ENCODE measurements at places on chromosomes 5 and 9.
A peak's percentile ranks its signal among the peaks of the same experiment; 100 is the strongest.

DNA sequence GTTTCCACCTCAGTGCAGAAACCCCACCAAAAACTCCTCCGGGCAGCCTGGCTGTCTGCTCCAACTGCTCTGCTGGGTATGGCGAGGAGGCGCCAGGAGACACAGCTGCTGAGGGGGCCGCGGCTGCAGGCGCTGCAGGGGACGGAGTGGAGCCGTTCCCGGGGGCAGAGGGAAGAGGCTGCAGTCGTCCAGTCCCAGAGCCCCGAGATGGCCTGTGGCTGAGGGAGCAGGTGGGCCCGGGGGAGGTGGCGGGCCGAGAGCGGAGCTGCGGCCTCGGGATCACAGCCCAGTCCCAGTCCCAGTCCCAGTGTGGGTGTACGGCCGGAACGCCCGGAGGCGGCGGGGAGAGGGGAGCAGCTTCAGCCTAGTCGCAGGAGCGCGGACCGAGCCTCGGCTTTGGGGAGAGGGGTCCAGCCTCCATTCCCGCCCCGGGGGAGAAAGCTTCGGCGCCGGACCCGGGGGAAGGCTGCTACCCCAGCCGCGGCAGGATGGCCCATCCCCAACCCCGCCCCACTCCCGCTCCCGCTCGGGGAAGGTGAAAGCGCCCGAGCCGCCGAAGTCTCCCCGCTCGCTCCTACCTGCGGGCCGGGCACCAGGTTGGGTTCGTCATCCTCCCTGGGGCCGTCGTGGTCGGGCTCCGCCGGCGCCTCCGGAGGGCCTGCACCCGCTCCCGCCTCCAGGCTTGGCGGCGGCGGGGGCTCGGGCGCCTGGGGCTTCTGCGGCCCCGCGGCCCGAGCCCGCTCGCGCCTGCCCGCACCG, 513 bp downstream of the FAM193B start:
- DNase-seq = no peak

GRCh38 chr9:116883676-116884075, 196.6 kb downstream of the TRIM32 start:
- no peak for DNase-seq

DNA sequence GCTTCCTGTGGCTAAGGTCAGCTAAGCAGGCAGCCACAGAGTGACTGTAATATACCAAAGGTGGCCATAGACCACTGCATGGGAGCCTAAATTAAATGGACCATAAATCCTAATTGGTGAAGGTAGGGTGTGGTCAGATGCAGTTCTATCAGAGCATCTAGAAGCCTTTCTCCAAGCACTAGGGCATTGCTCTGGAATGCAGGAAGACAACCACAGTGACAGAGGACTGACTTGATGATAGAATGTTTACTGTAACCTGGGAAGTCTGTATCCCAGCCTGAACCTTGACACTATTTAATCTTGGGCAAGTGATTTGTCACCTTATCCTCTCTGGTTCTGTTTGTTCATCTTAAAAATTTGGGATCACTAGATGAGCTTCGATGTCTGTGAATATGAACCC, 2.3 kb downstream of the FBXO38 start:
- DNase-seq = no peak

DNA sequence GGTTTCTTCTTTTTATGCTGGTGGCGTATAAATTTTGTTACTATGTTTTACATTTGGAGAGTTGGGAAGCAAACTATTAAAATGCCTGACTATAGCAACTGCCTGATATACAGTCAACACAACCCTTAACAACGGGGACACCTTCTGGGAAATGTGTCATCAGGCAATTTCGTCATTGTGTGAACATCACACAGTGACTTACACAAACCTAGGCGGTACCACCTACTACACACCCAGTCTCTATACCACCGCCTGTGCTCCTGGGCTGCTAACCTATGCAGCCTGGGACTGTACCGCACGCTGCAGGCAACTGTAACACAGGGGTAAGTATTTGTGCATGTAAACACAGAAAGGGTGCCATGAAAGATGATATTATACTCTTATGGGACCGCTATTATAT, 1.3 kb upstream of the CDHR2 start:
- DNase-seq = peak; percentile 32

DNA sequence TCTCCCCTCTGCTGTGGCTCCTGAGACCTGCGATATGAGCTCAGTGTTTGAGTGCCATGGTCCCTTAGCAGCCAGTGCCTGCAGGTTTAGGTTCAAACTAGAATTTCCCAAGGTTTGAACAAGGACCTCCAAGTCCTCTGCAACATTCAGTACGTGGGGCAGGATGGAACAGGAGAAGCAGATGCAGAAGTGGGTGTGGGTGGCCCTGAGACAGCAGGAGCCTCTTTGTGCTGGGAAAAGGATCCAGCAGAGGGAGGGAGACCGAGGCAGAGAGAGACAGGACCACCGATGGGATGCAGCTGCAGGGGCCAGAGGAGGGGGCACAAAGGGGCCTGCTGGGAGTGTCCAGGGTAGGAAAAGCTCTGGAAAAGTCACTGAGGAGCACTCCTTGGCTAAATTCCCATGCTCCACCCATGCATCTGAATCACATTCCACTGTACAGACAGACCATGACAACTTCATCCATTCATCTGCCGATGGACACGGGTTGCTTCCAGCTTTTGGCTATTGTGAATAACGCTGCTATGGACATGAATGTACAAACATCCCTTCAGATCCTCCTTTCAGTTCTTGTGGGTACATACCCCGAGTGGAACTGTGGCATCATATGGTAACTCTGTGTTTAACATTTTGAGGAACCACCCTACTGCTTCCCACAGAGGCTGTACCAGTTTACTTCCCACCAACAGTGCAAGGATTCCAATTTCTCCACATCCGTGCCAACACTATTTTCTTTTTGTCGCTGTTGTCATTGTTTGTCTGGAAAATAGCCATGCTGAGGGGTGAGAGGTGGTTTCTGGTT, 26.7 kb upstream of the SUSD3 start:
- DNase-seq = no peak

DNA sequence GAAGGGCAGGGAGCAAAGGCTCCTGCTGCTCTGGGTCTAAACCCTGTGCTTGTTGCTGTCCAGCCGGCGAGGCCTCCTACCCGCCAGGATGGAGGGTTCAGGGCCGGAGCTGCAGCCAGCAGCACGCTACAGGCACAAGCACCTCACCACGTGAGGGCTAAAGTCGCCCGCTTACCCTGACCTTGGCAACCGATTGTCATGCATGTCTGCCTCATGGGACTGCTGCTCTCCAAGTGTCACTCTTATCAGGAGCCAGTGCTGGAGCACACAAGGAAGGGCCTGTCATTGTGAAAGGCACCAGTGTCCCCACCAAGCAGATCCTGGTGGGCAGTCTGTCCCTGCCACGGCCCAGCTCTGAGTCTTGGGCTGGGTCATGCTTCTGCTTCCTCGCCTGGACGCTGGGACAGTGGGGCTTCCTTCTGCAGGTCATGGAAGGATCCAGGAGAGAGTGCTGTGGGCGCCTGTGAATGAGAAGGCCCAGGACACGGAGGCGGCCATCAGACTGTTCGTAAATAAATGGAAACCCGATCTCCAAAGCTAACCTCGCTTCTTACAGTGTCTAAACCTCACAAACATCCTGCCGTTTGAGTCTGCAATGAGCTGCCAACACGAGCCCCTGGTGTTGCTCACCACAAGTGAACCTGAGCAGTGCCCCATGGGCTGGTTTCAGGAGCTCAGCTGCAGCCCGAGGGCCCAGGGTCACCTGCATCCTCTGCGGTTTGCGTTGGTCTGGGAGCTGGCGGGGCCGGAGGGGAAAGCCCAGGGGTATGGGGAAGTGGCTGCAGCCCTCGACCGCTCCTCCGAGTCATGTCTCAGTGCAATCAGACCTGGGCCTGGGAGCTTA, 58.2 kb upstream of the RXRA start:
- DNase-seq = no peak

- DNase-seq = no peak
Measured at GRCh38 chr9:105483618-105484017, 35.8 kb downstream of the FSD1L start.

DNA sequence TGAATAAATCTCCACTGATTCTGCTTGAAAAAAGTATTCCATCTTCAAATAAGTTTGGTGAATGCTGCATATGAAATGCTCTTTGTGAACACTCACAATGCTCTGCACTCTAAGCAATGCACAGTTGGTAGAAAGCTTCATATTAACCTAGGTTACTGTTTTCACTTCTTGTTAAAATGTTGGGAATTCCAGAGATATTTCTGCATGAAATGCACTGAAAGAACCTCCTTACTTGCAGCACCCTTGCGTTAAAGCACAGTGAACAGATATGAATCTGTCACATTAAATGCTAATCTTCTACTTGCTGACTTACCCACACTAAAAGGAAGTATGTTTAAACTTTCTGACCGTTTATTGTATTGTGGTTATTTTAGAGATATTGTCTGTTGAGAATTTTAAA, 584.1 kb upstream of the NUDT12 start:
- no peak for DNase-seq

GRCh38 chr5:173812811-173813550, 75.2 kb upstream of the CPEB4 start:
- DNase-seq = no peak

GRCh38 chr9:37917313-37917731, 13.4 kb upstream of the SLC25A51 start:
- no peak for DNase-seq

GRCh38 chr9:126614088-126614454, 343 bp downstream of the LMX1B start:
- DNase-seq = no peak

GRCh38 chr9:16258708-16259107, 611.8 kb downstream of the BNC2 start:
- DNase-seq = no peak

DNA sequence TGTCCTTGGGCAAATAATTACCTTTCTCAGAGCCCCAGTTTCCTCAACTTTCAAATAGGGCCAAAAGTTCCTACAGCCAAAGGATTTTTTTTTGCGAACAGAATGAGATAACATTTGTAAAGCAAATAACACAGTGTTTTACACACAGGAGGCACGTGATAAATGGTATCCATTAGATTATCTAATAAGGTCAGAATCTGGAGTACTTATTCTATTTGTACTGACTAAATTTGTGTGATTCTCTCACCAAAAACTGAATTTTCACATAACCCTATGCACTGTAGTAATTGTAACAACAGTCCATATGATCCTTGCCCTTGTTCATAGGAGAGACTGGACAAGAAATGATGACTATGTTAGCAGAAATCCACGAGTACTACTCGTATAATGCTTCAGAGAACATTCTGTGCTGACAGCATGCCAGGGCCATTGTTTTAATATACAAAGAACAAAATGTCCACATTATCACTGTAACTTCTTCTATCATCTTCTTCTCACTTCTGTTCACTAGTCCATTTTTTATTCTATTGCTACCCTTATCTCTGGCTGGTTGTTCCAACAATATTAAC, 13.9 kb upstream of the FEM1C start:
- no peak for DNase-seq

DNA sequence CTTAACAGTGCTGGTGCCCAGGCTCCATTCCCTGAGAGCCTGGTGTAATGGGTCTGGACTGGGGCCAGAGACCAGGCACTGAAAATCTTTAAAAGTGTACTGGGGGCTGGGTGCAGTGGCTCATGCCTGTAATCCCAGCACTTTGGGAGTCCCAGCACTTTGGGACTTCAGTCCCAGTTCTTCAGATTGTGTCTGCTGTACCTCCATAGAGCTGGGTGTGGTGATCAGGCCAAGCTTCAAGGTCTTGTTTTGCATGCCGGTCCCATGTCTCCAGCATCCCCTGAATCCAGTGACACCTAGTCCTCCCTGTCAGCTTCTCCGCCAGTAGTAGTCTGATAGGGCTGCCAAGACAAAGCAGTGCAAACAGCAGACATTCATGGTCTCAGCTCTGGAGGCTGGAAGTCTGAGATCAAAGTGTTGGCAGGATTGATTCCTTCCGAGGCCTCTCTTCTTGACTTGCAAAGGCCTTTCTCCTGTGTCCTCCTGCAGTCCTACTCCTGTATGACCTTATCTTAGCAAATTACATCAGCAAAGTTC, 108.2 kb downstream of the SYK start:
- DNase-seq = no peak

DNA sequence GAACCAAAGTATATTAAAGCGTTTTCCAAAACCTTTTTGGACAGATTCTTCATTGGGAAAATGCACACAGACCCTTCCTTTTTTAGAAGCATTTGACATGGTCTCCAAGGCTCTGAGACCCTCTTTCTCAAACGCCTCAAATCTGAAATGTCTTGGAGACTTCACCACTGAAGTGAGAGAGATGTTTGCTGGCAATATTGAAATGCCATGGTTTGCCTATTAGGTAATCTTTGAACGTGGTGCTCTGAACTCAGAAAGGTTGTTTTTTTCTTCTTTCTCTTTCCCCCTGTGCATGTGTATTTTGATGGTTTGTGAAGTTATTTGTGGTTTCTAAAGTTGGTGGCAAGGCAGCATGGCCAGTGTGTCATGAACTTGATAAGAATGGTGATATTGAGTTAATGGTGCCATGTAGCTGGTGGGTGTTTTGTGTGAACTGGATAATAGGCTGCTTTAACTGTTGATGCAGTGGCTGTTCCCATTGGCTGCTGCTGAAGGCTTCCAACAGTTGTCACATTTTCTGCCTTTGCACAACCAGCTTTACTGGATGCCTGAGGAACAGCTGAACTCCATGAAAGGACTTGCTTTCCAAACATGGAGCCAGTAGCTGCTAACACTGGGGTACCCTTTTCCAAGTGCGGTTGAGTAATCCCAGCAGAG, 1.7 kb downstream of the PALM2AKAP2 start:
- no peak for DNase-seq

DNA sequence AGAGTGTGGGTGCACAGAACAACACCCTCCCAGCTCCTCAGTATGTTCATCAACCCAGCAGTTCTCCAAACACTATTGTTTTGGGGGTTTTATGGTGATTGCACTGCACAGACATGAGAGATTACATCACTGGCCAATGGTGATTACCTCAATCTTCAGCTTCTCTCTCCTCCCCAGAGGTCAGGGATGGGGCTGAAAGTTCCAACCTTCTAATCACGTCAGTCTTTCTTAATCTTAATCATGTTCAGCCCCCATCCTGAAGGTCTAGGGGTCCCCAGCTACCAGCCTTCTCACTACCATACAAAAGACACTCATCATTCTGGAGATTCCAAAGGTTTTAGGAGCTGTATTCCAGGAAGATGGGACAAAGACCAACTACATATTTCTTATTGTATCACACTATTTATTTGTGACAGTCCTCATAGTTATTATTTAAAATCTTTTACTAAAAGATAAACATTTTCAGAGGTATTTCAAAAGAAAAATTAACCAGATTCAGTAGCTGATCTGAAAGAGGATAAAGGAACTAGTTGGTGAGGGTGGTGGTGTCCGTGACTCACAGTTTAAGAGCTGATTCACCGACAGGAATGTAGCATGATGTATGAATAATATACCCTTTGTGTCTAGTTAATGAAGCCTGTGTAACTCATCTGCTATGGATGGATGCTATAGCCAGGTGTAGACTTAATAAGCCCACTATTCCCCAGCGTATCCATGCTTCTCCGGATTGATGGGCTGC, 35.6 kb downstream of the RASEF start:
- DNase-seq = no peak

- DNase-seq = no peak
Measured at GRCh38 chr9:114086009-114086408, 7.9 kb upstream of the AMBP start.

- DNase-seq = no peak
Measured at GRCh38 chr9:94630281-94630680, 9.0 kb downstream of the FBP1 start.
